ENCODE measurements at places on chromosomes 3 and 15.

DNA sequence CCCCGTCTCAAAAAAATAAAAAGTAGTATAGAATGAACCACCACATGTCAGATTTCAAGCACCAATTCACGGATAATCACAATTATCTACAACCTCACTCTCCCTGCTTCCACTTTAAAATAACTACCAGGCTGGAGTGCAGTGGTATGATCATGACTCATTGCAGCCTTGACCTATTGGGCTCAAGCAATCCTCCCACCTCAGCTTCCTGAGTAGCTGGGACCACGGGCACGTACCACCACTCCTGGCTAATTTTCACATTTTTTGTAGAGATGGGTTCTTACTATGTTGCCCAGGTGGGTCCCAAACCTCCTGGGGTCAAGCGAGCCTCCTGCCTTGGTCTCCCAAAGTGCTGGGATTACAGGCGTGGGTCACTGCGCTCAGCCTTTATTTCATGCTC is 38.1 kb upstream of the LDHAL6B start:
- DNase-seq = no peak

GRCh38 chr15:65925338-65925737 is 56.0 kb downstream of the RAB11A start:
- no peak for DNase-seq

- no peak for DNase-seq
Observed at GRCh38 chr3:88403319-88403718, 253.6 kb downstream of the C3orf38 start.

DNA sequence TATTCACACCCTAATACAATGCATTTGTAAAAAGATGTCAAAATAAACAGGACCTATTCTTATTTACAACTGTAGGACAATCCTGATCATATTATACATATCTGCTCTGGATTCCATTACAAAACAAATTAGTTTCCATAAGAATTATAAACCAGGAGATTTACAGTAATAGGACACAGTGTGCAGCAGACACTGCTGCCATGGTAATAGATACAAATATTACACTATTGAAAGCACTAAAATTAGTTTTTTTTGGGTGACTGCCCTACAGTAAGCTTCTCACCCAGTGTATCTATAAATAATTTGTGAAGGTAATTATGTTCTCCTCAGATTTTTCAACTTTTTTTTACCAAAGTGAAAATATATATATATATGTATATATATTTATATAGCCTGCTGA is 47.9 kb downstream of the USF3 start:
- DNase-seq = no peak

DNA sequence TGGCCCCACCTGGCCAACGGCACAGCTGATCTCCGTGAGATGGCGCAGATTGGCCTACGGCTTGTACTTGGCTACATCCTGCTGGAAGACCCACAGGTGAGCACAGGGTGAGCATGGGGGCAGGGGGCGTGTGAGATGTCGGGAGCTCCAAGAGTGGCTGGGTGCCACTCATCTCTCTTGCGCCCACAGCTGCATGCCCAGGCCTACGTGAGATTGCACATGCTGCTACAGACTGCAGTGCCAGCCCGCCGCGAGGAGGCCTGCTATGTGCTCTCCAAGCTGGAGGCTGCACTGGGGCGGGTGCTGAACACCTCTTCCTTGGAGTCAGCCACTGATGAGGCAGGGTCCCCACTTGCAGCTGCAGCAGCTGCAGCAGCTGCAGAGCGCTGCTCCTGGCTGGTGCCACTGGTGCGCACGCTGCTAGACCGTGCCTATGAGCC is 22.3 kb downstream of the NBEAL2 start:
- DNase-seq = peak; percentile 7

GRCh38 chr3:46925585-46925934 is 48.0 kb downstream of the PTH1R start:
- no peak for DNase-seq

DNA sequence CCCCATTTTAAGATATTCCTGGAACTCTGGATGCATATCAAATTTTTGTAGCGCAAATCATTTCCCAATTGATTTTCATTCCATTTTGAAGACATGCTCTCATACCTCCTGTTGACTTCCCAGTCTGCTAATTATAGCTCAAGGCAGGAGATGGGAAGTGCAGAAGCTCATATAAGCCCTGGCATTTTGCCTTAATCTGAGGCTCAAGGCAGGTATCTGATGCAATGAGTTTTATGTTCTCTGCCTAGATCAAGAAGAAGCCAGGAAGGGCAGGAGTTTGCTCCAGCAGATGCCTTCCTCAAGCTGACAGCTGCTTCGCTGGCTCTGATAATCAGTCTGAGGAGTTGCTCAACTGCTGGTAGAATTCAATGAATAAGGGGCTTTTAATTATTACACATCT is 65.6 kb upstream of the NEDD4 start:
- no peak for DNase-seq

GRCh38 chr15:69980341-69981059 is 117.2 kb downstream of the TLE3 start:
- no peak for DNase-seq

GRCh38 chr3:1609416-1609815 is 489.2 kb upstream of the CNTN4 start:
- DNase-seq = peak; percentile 55

DNA sequence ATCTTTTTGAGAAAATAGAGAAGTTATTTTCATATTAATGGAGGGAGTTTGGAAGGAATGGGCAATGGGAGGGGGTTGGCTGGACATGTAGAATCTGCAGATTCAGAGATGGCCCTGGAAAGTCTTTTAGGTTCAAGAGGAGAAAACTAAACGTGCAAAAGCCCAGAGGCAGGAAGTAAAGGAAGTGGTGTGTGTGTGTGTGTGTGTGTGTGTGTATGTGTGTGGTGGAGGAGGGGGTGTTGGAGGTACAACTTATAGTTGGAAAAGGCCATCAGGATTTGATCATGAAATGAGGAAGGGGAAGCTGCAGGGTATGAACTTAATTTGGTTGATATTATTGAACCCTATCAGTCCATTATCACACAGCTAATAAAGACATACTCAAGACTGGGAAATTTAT is 5.6 kb upstream of the LPP start:
- DNase-seq = no peak

- peak; percentile 68 for DNase-seq
Observed at GRCh38 chr15:77420610-77421369, at the start of gene HMG20A. Gene HMG20A (plus strand): TSS chr15:77420888. CDS start chr15:77458408, 37,520 bp downstream.

- no peak for DNase-seq
Observed at GRCh38 chr3:147713234-147714133, 304.3 kb downstream of the ZIC1 start.

GRCh38 chr3:27779176-27779575 is 57.1 kb upstream of the EOMES start:
- DNase-seq = no peak

GRCh38 chr3:172595664-172596393 is 72.6 kb upstream of the TNFSF10 start:
- DNase-seq = no peak

- no peak for DNase-seq
Observed at GRCh38 chr3:86269364-86270155, 721.4 kb downstream of the VGLL3 start.

- no peak for DNase-seq
Observed at GRCh38 chr3:141485641-141486495, 959 bp upstream of the RASA2 start.

GRCh38 chr3:9754678-9755077 is 4.9 kb downstream of the OGG1 start:
- DNase-seq = no peak

DNA sequence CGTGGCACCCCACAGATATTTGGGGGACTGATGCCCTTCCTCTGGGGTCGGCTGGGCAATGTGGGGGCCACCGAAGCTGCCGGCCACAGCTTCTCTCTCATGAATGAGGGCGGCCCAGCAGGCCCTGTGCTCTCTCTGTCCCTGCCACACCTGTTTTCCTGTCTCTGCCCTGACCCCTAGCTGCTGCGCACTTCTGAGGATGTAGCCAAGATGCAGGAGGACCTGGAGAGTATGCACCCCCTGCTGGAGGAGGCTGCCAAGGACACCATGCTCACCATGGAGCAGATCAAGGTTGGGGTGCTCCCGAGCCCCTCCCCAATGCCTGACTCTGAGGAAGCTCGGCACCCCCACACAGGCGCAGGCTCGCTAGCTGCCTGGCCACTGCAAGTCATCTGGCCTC is 59.7 kb downstream of the SEMA3G start:
- DNase-seq = peak; percentile 76

DNA sequence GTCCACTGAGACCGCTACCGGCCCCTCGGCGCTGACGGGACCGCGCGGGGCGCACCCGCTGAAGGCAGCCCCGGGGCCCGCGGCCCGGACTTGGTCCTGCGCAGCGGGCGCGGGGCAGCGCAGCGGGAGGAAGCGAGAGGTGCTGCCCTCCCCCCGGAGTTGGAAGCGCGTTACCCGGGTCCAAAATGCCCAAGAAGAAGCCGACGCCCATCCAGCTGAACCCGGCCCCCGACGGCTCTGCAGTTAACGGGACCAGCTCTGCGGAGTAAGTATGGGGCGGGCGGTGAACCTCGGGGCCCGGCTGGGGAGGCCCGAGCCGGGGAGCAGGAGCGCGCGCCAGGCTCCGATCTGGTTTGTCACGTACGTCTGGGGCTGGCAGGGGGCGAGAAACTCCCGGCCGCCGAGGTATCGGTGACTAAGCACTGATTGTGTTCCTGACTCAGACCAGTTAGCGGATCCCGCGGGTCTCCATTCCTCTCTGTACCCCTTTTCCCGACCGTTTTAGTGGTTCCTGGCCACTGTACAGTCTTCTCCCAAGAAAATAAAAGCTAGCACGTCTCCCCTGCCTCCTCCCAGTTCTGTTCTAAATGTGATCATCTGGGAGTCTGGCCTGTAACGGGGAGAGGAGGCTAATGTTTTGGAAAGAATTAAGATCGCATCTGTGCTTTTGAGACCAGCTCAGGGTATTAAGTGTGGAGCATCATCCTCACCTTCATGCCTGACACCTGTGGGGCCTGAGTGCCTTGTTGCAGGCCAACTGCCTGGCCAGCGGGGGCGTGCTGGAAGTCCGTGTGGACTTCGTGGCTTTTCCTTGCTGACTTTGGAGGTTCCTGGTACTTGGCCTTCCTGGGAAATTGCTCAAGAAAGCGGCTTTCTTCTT is 691 bp downstream of the MAP2K1 start:
- peak; percentile 52 for DNase-seq

DNA sequence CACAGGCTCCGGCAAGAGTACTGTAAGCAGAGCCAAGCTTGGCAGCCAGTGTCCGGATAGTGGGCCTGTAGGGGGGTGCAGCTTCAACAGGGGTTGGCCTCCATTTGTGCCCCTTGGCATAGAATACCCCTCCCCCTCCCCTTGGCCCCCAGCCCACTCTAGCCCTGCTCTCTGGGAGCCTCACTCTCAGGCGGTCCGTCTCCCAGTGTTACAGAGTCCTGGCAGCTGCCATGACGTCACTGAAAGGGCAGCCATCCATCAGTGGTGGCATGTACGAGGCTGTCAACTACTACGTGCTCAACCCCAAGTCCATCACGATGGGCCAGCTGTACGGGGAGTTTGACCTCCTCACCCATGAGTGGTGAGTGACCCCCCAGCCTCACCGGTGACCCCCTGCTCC is 50.4 kb downstream of the DNAH1 start:
- no peak for DNase-seq

DNA sequence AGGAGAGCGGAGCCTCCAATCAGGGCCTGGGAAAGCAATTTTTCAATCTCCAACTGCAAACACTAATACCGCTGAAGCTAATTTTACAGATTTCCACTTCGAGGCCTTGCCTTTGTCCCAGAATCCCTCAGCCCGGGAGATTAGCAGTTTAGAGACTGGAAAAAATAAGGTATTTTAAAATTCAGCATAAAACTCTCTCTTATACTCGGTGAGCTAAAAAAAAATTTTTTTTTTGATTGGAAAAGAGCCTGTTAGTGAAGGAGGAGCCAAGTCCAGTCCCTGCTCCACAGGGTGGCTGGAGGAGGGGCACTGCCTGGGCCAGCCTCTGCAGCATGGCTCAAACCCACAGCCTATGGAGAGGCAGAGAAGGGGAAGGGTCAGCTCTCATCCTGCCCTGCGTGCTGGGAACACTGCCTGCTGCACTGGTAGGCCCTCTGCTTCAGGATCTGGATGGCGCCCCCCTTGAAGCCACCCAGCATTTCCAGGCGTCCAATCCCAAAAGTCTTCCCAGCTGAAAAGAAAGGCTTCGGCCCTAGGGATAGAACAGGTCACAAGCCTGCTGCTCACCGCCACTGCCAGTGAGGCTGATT is 48.9 kb downstream of the CACNA2D2 start:
- DNase-seq = no peak

GRCh38 chr3:72159487-72159886 is 374.5 kb upstream of the PROK2 start:
- no peak for DNase-seq

GRCh38 chr3:43792904-43793303 is 102.2 kb downstream of the ABHD5 start:
- no peak for DNase-seq

DNA sequence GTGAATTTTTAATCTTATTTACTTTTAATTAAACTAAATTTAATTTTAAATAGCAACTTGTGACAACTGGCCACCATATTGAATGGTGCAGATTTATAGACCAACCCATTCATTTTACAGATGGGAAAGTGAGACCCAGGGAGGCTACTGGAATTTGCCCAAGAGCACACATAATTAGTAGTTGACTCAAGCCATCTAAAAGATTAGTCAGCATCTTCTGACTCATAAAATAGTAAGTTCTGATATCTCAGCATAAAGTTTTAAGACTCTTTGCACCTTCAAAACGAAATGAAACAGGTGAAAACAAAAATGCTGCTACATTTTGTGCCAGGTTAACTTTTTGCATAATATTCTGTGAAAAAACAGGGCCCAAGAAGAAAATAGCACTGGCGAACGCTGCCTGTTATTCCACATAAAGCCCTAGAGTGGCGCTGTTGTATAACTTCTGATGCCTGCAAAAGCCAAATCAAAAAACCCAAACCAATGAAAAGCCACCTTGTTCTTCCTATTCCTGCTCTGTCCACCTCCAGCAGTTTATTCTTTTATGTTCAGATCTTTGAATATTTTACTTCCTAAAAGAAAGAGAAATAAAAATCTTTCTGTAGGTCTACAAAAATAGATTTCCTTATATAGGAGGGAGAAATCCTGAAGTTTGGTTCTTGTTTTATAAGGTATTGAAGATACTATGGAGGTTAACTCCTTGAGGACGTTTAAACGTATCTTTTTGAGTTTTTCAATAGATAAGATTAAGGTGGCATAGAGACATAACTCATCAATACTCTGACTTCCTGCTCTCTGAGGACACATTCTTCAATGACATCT is 62.8 kb downstream of the OTOL1 start:
- no peak for DNase-seq

- no peak for DNase-seq
Observed at GRCh38 chr3:30035935-30036567, 570.4 kb upstream of the TGFBR2 start.

All from glutamatergic neuron (in vitro differentiated cells).